Renal cortical epithelial cell (primary cell): ENCODE measurements at places on chromosomes 11 and 22.

DNA sequence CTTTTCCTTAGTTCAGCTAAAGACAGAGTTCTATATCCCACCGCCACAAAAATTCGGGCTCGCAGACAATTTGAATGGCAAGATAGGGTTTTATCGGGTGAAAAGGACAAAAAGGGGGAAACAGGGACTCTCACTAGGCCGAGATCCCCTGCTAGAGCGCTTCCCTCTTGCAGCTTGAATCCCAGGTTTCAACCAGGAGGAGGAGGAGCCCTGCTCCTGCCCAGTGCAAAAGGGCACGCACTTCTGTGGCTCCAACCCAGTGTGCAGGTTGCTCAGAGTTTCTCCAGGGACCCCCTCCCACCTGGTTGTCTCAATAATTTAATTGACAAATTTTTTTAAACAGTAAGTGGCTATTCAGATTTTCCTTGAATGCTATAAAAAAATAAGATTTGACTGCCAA lies 152.6 kb upstream of the LUZP2 start:
- no peak for DNase-seq

DNA sequence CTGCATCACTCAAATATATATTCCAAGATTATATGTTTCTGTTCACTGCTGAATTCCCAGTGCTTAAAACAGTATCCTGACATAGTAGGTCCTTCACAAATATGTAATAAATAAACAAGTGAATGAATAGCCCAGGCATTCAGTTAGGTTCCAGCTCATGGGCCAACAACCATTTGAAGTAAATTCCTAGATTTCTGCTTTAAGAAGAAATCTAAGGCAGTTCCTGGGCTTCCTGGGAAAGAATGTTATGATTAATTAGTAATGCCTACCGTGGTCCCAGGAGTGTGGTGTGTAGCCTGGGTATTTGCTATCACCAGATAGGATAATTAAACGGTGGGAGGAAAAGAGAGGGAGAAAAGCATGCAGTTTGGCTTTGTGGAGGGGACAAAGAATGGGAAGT lies 576.8 kb downstream of the SOX6 start:
- DNase-seq: no peak

DNA sequence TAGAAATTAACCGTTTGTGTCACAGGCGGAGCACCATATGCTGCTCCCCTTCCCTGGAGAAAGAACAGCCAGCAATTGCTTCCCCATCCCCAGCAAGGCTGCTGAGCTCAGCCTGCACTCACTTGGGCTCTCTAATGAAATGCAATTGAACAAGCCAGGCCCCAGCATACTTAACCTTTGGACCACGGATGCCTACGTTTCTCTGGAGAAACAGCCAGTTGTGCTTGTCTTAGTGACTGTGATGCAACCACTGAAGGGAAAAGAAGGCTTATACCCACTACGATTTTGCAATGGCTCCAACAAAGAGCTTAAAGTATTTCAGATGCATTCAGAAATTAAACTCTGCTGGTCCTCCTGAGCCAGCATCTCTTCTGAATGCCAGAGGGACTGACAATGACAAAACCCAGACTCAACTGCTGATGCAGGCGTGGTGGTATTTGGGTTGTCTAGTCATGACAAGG lies 51.3 kb upstream of the SESN3 start:
- peak; percentile 85 for DNase-seq

DNA sequence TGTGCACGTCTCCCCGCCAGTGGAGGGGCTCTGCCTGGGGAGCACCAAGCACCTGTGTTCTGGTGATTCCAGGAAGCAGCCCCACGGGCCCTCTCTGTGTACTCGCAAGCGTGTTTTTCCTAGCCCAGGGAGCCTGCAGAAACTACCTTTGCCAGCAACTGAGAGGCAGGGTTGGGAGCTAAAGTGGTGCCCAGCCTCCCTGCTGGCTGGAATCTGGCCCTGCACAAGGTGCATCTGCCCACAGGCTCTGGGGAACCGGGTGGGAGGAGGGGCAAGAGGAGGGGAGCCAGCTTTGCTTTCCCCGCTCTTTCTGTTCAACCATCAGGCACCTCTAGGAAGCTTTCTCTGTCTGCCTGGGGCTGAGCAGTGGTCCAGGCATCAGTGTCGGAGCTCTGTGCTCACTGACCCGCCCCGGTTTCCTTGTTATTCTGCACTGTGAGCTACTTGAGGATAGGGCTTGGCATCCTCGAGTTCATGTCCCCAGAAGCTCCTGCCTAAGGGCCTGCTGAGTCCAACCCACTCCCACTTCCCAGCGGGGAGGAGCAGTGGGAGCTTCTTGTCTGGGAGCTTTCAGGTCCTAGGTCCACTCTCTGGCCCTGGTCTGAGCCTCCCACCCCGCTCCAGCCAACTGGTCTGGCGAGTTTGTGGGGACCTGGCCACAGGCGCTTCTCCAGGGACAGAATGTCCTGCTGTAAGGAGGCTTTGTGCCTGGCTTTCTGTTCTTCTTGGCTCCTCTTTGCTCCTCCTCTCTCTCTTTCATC lies 14.9 kb downstream of the DAGLA start:
- DNase-seq: peak; percentile 51

DNA sequence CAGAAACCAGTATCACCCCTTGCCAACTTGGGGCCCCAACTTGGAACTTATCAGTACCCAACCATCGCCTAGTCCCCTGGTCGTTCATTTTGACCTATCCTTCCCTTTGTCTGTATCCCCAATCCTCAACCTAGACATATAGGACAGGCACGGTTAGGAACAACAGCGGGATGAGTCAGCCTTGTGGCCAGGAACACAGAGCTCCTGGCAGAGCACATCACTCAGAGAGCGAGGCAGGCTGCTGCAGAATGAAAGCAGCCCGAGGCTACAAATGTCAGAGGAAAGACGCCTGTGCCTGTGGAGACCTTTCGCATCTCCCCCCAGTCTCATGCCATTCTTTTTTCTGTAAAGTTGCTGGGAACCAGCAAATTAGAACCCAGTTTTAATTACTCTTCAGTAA lies 14.6 kb downstream of the DKK3 start:
- peak; percentile 83 for DNase-seq

GRCh38 chr11:126480015-126480409 lies 124.5 kb downstream of the ST3GAL4 start:
- no peak for DNase-seq

DNA sequence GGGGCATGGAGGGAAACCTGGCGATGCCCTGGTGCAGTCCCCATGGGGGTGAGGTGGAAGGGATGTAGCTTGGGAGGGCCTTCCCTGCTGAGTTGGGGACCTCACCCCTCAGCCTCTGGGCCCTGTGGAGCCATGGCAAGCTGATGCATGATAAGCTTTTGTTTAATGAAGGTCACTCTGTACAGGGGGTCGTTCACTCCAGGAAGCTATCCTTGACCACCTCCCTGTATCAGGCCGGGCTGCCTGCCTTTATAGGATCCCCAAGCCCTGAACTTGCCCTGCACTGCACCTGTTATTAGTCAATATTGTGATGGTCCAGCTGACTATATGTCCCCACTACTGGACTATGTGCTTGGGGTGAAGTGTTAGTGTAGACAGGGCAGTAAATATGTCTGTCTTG lies 49.7 kb upstream of the MYEOV start:
- no peak for DNase-seq

DNA sequence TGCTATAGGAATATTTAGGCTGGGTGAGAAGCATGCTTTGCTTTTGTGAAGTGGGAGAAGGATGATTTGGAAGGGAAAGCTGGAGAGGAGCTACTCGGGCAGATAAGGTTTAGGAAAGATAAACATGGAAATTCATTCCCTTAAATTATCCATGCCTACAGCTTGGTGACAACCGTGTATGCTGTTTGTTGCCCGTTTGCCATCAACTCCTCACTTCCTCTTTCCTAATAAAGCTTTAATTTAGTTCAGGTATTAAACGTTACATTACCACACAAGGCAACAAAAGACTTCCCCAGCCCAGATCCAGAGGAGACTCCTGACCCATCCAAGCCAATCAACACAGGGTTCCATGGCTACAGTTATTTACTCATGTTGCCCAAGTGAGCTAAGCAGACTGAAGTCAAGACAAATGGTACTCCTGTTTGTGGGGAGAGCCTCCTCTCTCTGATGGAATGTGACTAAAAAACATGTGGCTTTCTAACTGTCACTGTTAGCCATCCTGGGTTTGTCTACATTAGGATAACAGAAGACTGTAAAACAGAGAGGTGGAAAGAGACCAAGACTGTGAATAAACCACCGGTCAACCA lies 101.7 kb upstream of the GRAMD1B start:
- no peak for DNase-seq

DNA sequence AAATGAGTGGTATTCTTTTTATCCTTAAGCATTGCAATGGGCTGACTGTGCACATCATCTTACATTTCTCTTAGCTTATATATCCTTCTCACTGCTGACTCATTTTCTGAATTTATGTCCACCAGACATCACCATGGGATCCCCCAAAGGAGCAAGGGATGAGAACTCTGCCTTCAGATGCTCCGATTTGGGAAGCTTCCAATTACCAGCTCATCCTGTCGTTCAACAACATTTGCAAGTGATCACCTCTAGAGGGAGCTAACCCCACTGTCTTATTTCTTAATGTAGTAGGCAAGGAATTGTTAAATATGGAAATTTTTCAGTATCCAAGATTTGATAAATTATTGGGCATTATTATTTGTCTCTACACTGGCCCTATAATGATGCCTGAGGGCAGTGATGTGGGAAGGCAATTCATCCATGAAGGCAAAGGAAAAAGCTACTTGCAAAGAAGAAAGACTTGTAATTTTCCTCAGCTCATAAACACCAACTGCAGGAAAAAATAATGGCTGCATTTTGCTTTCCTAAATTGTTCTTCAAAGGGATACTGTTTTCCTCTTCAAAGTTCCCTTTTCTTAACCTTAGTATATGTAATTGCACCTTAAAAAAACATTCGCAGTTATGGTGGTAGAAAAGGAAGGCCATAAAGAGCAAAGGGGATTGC lies 102.4 kb upstream of the FSHB start:
- DNase-seq: peak; percentile 36

GRCh38 chr22:40898850-40899357 lies 37.0 kb upstream of the DNAJB7 start:
- DNase-seq: peak; percentile 74

DNA sequence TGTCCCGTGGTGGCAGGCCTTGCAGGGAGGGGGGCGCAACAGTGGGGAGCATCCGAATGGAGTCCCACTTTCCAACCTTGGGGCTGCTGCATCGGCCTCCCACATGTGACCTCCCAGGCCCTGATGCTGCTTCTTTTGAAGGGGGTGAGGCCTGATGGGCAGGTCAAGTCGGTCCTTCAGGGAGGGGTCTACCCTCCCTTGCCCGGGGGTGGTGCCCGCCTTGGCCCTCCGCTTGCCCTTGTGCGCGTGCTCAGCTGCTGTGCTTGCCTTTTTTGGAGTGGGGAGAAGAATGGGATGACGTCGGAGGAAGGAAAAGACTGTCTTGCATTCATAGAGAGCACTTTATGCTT lies 66.9 kb downstream of the PRDM11 start:
- no peak for DNase-seq

GRCh38 chr11:17790453-17790852 lies 55.9 kb downstream of the KCNC1 start:
- no peak for DNase-seq

DNA sequence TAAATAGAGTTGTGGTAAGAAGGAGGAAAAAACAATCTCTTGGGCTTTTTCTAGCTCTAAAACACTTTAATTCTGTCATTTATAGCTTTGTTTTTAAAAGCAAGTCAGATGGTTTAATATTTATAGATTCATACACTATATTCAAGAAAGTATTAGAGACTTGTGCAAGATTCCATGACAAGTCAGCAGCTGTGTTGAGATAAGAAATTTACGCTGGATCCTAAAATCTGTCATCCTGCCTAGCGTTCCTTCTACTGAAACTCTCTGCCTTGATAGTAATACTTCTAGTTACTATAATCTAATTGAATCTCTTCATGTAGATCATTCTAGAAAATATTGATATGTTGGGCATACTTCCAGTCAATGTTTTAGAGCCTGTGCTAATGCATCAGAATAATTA lies 721.8 kb downstream of the CNTN5 start:
- no peak for DNase-seq

DNA sequence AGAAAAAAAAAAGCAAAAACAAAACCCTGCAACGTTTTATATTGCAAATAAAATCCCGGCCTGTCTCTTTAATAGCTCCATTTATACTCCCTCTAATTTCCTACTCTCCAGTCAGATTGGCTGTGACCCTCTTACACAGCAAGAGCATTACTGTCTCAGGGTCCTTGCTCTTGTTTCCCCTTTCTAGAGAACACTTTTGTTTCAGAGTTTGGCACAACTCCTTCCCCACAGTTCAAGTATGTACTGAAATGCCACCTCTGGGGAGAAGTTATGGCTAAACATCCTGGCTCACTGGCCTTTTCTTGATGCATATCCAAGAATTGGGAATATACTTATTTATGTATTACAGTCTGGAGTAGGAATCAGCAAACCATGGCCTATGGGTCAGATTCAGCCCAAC lies 2.6 kb downstream of the CASP12 start:
- DNase-seq: no peak

- peak; percentile 93 for DNase-seq
Measured at GRCh38 chr11:70399681-70400112, 1.4 kb downstream of the CTTN start.

GRCh38 chr11:121644187-121644512 lies 191.4 kb upstream of the SORL1-AS1 start:
- no peak for DNase-seq

- no peak for DNase-seq
Measured at GRCh38 chr11:3156282-3156660, 8.8 kb downstream of the OSBPL5 start.

- DNase-seq: peak; percentile 76
Measured at GRCh38 chr11:65576867-65577755, 1.3 kb downstream of the EHBP1L1 start.

GRCh38 chr11:118152552-118153471 lies at the start of gene SCN4B:
Gene SCN4B, minus strand, starts transcription at chr11:118152823. Its CDS starts 150 bp downstream, at chr11:118152673.
- DNase-seq: no peak

GRCh38 chr11:31818874-31819331 lies 7.8 kb upstream of the PAX6 start:
- no peak for DNase-seq

DNA sequence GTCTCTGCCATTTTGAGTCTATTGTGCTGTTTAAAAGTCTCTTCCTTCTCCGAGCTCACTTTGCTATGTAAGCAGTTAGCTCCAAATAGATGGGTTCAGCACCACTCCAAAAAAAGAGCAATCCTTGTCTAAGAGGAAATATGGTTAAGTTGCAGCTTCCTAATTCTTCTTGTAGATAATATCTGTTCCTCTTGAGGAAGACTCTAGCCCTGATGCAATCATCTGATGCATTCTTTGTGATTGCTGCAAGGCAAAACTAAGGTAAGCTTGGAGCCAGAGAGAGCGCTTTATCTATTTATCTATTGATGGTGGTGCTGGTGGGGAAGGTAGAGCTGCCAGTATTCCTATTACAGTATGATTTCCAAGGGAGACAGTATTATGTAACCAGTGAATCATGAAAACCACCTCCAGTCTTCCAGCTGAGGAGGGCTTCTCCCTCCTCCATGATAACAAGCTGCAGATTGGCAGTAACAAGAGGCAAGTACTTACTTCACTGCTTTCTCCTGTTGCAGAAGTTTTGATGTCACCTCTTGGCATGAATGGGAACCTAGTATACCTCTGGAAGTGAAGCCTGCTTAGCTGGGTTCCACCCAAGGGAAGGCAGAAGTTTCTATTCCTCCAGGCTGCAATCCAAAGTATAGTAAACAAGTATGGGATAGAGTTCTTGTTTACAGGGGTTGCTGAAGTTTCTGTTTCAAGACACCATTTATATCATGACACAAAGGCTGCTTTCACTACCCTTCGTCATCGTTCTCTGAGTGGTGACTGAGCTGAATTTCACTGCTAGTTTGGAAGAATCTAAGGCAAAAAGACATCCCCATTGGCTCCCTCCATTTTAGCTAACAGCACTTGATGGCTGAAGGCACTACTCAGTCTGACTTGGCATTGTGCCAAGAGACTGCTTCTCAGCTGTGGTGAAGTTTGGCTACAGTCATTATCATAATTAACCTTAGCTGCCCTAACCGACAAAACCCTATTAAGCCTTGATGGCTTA lies 49.7 kb downstream of the FDX1 start:
- DNase-seq: peak; percentile 19
